ENCODE measurements at places on chromosomes 16 and 17.
A peak's percentile ranks its signal among the peaks of the same experiment; 100 is the strongest.

GRCh38 chr17:42183741-42184711 lies 1.2 kb downstream of the HCRT start:
- DNase-seq: peak; percentile 67

DNA sequence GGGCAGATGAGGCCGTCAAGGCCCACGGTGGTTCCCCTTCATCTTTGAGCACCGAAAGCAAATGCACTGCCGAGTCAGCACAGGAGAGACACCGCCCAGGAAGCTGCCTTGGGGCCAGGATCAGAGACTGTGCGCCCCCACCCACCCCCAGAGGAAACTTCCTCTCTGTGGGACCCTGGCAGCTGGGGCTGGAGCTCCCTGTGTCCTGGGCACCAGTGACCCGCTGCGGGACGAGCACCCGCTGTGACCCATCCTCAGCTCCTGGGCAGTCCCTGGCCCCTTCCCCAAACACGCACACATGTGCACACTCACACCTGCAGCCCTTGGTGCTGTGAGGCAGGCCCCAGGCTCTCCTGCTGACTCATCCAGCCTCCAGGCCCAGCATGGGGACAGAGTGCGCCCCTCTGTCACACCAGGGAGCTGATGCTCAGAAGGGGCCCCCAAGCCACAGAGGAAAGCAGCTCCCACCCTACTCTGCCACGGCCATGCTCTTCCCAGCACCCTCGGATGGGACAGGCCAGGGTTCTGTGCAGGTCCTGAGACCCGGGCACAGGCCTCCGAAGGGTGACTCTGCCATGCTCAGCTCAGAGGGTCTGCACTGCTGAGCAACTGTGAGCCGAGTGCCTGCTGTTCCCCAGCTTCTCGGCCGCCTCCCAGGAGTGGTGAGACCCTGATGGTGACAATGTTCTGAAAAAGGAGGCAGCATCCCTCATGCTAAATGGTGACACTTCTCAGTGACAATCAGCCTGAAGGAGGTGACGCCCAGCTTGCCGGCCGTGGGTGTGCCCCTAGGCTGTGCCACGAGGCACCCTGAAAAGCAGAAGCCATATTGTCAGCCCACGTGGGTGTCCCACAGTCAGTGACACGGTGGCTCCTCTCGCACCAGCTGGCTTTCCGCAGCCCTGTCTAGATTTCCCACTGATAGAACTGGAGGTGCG lies 3.6 kb downstream of the PIEZO1 start:
- peak; percentile 69 for DNase-seq

DNA sequence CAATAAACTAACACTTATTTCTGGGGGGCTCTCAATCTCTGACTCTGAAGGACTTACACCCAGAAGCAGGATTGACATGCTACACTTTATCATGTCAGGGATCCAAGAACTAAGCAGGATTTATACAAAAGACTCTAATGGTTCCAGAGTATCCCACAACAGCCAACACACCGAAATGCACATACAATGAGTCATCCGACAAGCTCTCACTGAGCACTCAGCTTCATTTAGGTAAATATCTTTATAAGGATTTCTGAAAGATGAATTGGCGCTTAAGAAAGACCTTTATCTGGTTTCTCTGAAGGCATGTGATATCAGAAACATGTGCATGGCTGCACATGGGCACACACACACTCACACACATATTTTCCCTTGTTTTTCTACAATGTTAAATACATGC lies 77.2 kb downstream of the TOX3 start:
- no peak for DNase-seq

DNA sequence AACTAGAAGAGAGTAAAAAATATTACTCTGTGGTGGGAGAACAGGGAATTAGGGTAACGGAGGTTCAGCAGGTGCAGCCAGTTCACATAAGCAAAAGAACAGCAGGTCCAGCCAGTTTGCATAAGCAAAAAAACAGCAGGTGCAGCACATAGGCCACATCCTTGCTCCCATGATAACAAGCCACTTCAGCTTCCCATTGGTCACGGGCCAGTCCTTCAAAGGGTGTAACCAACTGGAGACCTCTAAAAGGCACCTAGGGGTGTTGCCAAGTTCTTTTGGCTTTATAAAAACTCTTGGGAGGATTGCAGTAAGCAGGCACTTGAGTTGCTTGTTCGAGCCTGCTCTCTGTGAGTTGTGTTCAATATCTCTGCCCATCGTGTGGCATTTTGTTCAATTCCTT lies 488.1 kb downstream of the XYLT1 start:
- no peak for DNase-seq

DNA sequence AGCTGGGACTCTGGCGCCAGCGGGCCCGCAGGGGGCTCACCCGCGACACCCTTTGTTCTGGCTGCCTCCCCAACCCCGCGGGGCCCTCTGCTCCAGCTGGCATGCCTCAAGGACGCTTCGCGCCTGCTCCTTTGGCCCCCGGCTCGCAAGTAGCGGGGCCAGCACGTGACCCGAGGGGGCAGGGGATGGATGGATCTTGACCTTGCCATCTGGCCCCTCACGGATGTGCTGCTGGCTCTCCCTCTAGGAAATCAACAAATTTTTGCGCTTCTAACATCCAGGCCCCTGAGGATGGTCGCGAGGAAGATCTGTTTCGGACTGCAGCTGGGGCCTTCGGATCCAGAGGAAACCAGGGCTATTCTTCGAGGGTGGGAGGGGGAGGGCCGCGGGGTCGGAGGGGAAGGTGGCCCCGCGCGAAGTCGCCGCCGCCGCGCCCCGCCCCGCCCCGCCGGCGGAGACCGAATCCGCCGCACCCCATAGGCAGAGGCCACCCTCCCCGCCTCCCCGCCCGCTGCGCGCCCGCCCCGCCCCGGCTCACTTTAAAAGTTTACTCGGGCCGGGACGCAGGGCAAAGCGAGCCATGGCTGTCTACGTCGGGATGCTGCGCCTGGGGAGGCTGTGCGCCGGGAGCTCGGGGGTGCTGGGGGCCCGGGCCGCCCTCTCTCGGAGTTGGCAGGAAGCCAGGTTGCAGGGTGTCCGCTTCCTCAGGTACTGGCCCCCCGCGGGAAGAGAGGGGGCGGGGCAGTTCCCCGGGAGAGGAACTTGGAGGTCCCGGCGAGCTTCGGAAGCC lies at the start of gene ACSF2:
Gene ACSF2 (plus strand): TSS at position 537 of the 790 bp plus-strand sequence. CDS start 44 bp downstream, at position 581.
- DNase-seq: peak; percentile 67

DNA sequence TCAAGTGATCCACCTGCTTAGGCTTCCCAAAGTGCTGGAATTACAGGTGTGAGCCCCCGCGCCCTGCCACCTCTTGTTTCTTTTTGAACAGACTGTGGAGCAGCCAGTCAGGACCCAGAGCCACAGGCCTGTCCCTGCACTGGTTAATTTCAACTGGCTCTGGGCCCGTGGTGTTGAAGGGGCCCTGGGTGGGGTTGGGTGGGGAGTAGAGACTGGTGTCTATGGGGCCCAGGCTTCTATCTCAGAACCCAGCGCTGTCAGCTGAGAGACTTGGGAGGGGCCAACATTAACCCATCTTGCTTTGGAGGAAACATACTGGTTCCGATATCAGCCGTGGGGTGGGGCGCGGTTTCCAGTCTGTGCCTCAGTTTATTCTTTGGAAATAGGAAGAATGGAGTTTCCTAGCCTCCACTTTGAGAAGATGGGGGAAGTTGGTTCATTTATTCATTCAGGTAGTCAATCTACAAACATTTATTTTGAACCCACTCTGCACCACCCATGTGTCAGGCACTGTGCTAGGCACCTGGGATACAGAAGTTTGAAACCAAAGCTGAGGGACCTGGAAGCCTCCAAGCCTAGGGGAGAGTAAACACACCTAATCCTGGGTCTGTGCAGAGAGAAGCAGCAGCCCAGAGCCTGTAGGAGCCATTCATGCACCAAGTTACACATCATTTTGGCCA lies 15.5 kb upstream of the SLC4A1 start:
- no peak for DNase-seq

- DNase-seq: no peak
These were observed 1.1 kb downstream of the LASP1NB start for GRCh38 chr17:38926293-38927070.

GRCh38 chr16:70572050-70572925 lies 48.7 kb downstream of the SF3B3 start:
- DNase-seq: no peak

- DNase-seq: no peak
These were observed 135.8 kb downstream of the CDH8 start for GRCh38 chr16:61900482-61900881.

DNA sequence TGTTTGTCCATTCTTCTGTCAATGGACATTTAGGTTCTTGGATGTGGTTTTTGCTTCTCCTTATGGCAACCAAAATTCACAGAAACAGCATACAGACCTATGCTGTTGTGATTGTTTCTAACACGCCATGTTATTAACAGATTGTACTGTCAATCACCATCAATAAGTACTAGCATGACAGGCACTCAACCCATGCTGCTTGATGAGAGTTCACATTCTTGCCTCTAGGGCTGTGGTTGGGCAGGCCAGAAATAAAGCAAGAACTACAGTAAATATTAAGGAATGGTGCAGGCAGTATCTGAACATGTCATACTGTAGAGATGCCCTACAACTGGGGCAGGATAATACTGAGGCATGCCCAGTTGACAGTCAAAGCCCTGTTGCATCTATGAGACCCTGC lies 171.2 kb upstream of the ZFHX3 start:
- DNase-seq: no peak

DNA sequence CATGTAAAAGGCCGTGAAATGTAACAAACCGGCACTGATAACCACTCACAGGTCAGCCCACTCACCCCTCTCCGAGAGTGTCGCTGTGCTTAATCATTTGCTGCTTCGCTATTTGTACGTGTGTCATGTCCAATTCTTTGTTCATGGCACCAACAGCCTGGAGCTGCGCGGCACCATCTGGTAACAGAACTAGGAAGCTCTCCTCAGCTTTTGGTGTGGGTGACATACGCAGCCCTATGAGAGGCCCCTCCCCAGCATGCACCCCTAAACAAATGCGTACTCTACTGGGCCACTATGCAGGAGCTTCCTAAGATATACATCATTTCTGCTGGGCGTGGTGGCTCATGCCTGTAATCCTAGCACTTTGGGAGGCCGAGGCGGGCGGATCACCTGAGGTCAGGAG lies 2.3 kb upstream of the PECAM1 start:
- DNase-seq: no peak

- no peak for DNase-seq
These were observed 10.2 kb upstream of the GGA2 start for GRCh38 chr16:23520500-23520899.

DNA sequence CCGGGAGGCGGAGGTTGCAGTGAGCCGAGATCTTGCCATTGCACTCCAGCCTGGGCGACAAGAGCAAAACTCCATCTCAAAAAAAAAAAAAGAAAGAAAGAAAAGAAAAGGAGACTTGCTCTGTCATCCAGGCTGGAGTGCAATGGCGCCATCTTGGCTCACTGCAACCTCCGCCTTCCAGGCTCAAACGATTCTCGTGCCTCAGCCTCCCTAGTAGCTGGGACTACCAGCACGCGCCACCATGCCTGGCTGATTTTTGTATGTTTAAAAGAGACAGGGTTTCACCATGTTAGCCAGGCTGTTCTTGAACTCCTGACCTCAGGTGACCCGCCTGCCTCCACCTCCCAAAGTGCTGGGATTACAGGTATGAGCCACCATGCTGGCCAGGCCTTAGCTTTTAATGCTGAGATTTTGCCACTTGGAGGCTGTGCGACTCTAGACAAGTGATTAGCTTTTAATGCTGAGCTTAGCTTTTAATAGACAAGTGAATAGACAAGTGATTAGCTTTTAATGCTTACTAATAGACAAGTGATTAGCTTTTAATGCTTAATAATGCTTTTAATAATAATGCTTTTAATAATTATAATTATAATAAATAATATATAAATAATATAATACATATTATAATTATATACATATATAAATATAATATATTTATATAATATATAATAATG lies 9.6 kb downstream of the LDAF1 start:
- no peak for DNase-seq

DNA sequence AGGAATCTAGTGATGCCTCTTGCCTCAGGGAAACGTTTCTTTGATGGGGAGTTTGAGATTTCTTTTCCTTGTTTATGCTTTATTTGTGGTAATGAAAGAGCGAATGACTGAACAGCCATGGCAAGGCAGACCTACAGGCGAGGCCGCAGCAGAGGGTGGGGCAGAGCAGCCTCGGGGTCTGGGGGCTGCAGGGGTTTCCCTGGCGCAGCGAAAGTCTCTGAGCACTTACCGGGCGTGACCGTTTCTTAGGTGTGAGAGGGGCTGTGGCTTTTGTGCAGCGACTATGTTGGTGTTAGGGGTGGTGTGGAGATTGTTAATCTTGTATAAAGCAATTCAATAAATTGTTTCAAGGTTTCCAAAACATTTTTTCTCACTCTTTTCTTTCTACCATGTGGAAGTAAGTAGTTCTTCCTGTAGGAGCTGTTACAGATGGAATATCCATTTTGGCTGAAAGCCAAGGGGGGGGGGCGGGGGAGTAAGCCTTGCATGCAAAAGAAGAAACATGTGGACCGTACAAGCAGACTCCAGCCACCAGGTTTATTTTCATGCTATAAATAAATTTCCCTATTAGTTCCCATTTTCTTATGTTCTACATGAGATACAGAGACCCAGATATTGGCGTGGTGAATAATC lies 34.8 kb downstream of the UBN1 start:
- no peak for DNase-seq

- DNase-seq: no peak
These were observed 18.3 kb downstream of the CIITA start for GRCh38 chr16:10895053-10895946.

DNA sequence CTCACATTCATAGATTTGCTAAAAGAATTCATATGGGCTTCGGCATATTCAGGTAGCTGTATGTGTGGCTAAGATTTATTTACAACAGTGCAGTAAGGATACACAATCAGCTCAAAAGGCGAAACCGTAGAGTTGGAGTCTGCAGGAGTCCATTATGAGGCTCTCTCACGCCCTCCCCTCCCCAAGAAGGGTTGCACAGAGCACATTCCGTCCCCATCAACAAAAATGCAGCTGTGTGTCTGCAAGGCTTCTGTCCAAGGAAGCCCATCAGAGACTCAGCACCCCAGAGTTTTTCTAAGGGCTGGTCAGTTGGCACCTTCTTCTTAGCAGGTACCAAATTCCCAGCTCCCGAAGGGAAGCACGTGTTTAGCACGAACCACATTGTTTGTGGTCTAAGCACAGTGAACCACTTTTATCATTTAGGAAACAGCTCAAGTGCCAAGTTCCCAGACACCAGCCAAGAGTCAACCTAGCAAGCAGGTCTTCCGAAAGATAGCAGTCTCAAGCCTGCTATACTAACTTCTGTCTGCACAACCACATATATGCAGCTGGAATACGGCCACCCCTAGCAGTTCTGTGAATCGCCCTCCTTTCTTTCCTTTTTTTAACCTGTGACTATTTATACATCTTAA lies 28.5 kb upstream of the MEAK7 start:
- no peak for DNase-seq

- no peak for DNase-seq
These were observed 27.7 kb upstream of the SBK1 start for GRCh38 chr16:28264656-28265055.

GRCh38 chr17:75059369-75060345 lies 12.6 kb downstream of the KCTD2 start:
- DNase-seq: peak; percentile 27

DNA sequence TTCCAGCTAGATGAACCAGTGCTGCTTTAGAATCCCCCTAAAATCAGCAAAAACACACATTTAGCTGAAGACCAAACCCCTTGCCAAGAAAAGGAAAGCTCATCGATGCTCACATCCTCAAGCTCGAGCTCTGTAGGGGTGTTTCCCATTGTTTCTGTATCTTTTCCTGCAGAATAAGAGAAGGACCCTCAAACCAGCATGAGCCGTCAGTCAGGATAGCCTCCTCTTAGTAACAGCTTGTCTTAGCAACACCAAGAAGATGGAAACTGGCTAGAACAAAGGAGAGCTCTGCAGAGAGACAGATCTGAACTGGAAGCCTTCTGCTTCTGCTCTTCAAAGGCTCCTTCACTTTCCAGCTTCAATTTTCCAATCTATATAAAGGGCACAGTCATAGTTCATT lies 32.0 kb downstream of the VAT1L start:
- DNase-seq: no peak

All from CD4-positive, alpha-beta T cell treated with Interleukin-6 at 100 ng/mL for 8 hours (primary cell).